ENCODE measurements at places on chromosomes 3 and 15. TPM values are rescaled to one million over a fixed set of nuclear protein-coding genes. Genes with fewer than 3 reads are reported as not detected.

Gene NR2E3
- not detected for total RNA-seq

Gene ARHGAP31
- 23.6 TPM for total RNA-seq

DNA sequence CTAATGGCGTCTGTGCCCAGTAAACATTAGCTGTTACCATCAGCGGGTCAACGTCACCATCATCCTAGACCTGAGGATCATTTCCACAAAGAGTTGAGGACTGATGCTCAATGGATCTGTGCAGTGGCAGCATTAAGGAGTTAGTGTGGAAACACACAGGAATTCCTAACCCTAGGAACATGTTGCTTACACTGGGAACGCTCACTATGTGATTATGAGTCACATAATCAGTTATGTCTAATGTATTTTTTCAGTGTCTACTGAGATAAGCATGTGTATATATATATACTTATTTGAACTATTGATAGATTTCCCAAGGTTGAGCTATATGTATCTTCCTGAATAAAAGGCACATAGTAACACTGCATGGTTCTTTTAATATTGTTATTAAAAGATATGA is 19.0 kb downstream of the ARNT2 start:
- H3K27ac ChIP-seq = no peak overlapping the region
- no peaks in the 10 kb centered on the region for H3K27me3 ChIP-seq
- no peaks in the 10 kb centered on the region for H3K36me3 ChIP-seq
- H3K4me1 ChIP-seq = peaks cover 12% of the 10 kb centered on the region
- no peak overlapping the region for H3K4me3 ChIP-seq

Gene ENTPD3
- total RNA-seq = 2.2 TPM

- H3K36me3 ChIP-seq = no peaks in the 10 kb centered on the region
- no peak overlapping the region for H3K4me3 ChIP-seq
- no peak overlapping the region for H3K27ac ChIP-seq
- H3K4me1 ChIP-seq = no peaks in the 10 kb centered on the region
- no peaks in the 10 kb centered on the region for H3K27me3 ChIP-seq
- DNase-seq = peak; percentile 39
Observed at GRCh38 chr3:8647137-8647985, 2.8 kb upstream of the SSUH2 start.

DNA sequence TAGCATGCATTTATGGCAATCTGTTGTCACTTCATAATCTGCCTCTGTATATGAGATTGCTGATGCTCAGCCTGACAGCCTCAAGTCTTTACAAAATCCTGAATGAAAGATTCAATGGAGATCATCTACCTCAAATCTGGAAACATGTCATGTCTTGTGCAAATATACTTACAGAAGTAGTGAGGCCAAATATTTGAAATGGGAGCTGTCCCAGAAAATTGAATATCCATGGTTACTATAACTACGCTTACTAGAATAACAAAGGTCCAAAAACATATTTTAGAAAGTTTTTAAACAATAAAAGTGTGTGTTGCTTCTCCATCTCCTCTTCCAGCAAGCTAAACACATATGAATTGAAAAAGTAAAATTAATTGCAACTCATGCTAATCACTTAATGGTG is 133.2 kb upstream of the DPH6 start:
- no peak overlapping the region for H3K4me3 ChIP-seq
- H3K4me1 ChIP-seq = peaks cover 8% of the 10 kb centered on the region
- H3K27ac ChIP-seq = no peak overlapping the region
- no peak for DNase-seq

Gene CASR
- 0.19 TPM for total RNA-seq

GRCh38 chr3:23685541-23686258 is 120.1 kb upstream of the UBE2E1 start:
- H3K27me3 ChIP-seq = no peaks in the 10 kb centered on the region
- no peak for DNase-seq
- H3K4me3 ChIP-seq = no peak overlapping the region
- H3K36me3 ChIP-seq = no peaks in the 10 kb centered on the region
- H3K4me1 ChIP-seq = no peaks in the 10 kb centered on the region
